ENCODE measurements at places on chromosomes 2 and 18.

- DNase-seq, result no peak
Measured at GRCh38 chr2:113164930-113165585, 8.7 kb upstream of the PSD4 start.

- no peak for DNase-seq
Measured at GRCh38 chr2:128755695-128756364, 437.2 kb upstream of the HS6ST1 start.

DNA sequence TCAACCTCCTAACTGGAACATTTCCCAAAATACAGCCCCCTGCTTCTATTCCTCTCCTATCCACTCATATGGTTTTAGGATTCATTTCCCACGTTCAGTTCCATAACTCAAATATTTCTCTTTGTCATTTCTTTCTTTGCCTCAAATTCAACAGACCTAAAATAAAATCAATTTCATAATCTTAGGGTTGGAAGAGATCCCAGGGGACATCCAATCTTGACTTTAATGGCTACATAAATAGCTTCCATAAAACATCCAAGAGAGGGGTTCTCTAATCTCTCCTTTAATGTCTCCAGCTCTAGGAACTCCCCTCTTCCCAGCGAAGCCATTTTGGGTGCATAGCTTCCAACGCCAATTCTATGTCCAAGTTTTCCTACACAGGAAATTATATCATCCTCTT lies 33.8 kb downstream of the RBKS start:
- no peak for DNase-seq

- no peak for DNase-seq
Measured at GRCh38 chr2:183476490-183476889, 352.2 kb downstream of the NUP35 start.

DNA sequence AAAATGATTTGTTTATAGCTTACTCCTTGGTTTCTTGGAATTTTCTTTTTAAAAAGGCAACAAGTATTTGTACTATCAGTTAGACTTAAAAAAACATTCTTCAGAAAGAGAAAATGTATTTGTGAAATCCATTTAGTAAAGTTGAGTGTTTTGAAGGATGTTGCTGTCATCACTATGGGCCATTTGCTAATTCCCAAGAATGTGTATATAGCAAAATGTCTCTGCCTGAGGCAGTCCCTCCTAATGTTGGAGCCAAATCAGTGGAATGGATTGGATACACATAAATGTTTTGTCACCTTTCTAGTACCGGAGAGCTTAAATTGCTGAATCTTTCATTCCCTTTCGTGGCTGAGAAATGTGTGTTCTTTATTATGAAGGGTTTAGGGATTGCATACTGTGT lies 890.2 kb upstream of the ZEB2 start:
- DNase-seq, result peak; percentile 58

- no peak for DNase-seq
Measured at GRCh38 chr2:159134979-159135378, 151.5 kb downstream of the WDSUB1 start.

All from fibroblast of skin of right quadriceps (primary cell).